ENCODE measurements at places on chromosomes 4 and X.
A peak's percentile ranks its signal among the peaks of the same experiment; 100 is the strongest.

DNA sequence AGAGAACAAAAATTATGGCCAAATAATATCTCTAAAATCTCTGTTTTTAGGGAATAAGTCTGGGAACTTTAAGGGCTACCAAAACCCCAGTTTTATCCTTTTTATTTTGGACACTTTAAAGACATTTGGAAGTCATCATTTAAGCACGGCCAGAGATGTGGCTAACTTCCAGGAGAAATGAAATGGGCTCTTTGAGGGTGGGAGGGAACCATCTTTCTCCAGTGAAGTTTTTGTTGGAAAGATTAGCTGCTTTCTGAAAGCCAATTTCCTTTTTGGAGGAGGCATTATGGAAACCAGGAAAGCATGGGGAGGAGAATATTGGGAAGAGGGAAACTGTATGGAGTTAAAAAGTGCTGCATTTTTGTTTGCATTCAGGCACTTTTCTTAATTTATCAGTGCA lies 4.8 kb downstream of the VSIG1 start:
- DNase-seq = no peak

GRCh38 chrX:120301960-120302359 lies 9.3 kb downstream of the TMEM255A start:
- no peak for DNase-seq

DNA sequence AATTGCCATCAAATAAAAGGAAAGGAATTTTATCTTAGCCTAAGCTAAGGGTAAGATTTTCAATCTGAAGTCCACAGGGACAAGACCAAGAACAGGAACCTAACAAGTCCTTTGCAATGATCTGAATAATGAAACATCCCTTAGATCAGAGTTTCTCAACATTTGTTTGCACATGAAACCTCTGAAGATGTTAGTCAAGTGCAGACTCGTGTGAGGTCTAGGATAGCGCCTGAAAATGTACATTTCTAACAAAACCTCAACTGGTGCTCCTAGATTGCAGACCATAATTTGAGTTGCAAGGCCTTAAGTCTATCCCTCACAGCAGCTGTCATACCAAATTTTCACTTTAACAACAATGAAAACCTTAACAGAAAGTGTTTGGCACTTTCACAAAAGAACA lies 337.6 kb downstream of the DMD start:
- DNase-seq = no peak

GRCh38 chr4:151459375-151459774 lies 50.4 kb downstream of the FHIP1A start:
- no peak for DNase-seq

GRCh38 chr4:77183777-77184420 lies 26.9 kb downstream of the CCNG2 start:
- DNase-seq = no peak

GRCh38 chrX:70664726-70665125 lies 220.1 kb downstream of the DLG3 start:
- DNase-seq = peak; percentile 1

DNA sequence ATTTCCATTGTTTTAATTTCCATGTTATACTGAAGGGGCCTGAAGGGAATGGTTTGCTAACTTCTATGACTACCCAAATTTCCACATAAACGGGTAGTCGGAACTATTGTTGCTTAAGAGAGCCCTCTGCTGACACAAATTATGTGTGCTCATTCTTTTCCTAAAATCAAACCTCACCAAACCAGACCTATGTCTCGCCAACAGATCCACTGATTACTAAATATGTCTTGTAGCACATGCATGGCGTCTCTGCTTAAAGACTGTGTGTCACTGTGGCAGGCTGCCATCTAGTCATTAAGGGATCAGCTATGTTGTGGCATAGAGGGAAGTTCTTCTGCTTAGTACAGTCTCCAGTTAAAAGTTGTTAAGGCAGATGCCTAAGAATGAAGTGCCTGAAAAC lies 25.1 kb downstream of the PIR start:
- peak; percentile 20 for DNase-seq

- no peak for DNase-seq
Measured at GRCh38 chr4:3317656-3318211, 24.9 kb downstream of the RGS12 start.

DNA sequence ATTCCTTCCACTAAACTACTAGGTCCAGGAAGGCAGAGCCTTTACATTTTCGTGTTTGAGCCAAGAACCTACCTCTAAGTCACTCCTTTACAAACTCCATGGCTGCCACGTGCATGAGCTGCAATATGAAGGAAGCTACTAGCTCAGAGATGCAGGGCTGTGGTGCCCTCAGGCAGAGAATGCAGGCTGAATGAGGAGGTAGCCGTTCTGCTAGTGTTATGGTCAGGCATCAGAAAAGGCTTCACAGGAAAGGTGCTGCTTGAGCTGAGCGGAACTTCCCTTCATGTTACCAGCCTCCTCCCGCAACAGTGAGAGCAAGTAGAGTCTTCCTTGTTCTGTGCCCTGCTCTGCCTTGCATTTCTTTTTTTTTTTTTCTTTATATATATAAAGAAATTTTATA lies 148.3 kb upstream of the PACRGL start:
- DNase-seq = no peak

GRCh38 chrX:106415276-106415895 lies 196.4 kb upstream of the RADX start:
- DNase-seq = peak; percentile 23

- no peak for DNase-seq
Measured at GRCh38 chrX:111182997-111183396, 87.0 kb downstream of the PAK3 start.

DNA sequence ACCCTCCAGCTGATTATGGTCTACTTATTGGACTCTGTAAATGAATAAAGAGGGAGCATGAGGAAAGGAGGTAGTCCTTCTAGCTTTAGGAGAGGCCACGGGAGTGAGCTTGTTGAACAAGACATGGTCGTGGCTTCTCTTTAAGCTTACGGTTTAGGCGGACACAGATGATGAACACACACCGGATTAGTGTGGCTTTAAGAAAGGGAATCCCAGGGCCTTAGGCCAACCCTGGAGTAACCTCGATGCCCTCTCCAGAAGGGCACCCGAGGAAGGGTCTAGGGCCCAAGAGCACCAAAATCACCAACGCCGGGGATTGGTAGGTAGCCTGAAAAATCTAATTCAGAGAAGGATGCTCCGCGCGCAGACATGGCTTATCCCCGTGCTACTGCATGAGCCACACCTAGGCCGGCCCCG lies 39.4 kb downstream of the ERVMER34-1 start:
- no peak for DNase-seq

DNA sequence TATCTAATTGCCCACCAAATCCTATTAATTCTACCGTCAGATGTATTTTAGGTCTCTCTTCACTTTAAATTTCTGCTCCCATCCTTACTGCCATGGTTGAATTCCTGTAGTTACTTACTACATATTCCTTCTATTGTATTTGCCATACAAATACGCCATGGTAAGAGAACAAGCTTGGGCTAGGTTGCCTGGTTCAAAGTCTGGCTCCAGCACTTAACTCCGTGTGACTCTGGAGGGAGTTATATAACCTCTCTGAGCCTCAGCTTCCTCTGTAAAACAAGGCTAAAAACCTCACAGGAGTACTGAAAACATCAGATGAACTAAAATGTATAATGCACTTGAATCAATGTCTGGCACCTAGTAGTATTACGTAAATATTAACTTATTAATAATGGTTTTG lies 260.3 kb upstream of the RPS6KA3 start:
- DNase-seq = no peak

DNA sequence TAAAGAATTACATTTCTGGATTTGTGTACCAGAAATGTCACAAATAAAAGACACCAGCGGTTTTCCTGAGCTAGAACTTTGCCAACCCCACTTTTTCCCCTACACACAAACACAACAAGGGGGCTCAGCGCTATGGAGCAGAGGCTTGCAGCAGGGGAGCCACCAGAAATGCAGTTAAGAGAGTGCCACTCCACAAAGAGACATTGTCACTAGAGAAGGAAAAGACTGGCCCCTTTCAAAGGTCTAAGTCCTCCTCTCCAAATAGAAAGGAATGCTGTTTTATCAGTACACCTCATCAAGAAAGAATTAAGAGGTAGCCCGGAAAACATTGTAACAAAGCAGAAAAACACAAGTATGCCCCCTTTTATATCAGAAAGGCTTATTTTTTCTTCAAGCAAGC lies 419.5 kb downstream of the HNRNPD start:
- DNase-seq = no peak

GRCh38 chrX:37817176-37817575 lies 30.2 kb downstream of the DYNLT3 start:
- DNase-seq = no peak

DNA sequence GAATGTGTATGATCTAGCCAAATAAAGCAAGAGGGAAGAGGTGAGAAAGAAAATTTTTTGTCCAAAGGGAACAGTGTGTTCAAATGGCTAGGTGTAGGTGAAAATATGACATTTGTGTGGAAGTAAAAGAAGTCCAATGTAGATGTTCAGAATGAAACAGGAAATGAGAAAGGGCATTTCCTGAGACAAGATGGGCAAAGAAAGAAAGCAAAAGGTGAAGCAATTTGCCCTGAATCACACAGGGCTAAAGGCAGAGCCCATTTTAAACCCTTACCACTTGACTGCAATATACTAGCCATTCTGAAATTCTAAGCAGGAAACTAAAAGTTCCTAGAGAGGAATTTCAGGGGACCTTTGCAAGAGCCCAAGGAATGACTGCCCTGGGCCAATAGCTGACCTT lies 36.0 kb downstream of the CLOCK start:
- no peak for DNase-seq

GRCh38 chr4:142581881-142582280 lies 264.2 kb downstream of the INPP4B start:
- no peak for DNase-seq

DNA sequence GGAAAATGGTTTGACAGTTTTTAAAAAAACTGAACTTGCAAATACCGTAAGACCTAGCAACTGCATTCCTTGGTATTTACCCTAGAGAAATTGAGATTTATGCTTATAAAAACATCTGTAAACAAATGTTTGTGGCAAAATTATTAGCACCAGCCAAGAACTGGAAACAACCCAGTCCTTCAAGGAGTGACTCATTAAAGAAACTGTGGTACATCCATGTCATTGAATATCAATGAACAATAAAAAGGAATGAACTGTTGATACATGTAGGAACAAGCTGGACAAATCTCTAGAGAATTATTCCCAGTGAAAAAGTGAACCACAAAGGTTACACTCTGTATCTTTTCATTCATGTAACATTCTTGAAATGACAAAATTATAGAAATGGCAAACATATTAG lies 240.2 kb upstream of the ADAMTS3 start:
- no peak for DNase-seq

GRCh38 chr4:75845992-75846391 lies 56.3 kb downstream of the PPEF2 start:
- no peak for DNase-seq

Measured in brain microvascular endothelial cell (primary cell).